CD4-positive, alpha-beta T cell treated with Interleukin-6 for 4 hours (primary cell): ENCODE measurements at places on chromosomes 2 and 18.

DNA sequence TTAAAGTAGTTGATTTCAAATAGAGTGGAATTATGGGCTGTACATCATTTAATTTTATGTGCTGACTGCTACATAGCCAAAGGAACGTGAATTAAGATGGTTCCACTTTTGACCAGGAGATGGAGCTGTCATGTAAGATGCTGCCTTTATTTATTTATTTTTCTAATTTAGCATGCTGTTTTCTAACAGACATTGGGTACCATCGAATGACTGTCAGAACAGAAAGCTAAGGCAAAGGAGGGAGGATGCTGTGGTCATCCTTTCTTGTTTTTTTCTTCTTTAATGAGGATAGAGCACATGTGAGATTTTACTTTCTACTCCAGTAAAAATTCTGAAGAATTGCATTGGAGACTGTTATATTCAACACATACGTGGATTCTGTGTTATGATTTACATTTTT is at the start of gene SCN2A:
Gene SCN2A, plus strand, starts transcription at position 185 of the 400 bp plus-strand sequence. CDS start 56,410 bp downstream, outside the sequence.
- DNase-seq = no peak

DNA sequence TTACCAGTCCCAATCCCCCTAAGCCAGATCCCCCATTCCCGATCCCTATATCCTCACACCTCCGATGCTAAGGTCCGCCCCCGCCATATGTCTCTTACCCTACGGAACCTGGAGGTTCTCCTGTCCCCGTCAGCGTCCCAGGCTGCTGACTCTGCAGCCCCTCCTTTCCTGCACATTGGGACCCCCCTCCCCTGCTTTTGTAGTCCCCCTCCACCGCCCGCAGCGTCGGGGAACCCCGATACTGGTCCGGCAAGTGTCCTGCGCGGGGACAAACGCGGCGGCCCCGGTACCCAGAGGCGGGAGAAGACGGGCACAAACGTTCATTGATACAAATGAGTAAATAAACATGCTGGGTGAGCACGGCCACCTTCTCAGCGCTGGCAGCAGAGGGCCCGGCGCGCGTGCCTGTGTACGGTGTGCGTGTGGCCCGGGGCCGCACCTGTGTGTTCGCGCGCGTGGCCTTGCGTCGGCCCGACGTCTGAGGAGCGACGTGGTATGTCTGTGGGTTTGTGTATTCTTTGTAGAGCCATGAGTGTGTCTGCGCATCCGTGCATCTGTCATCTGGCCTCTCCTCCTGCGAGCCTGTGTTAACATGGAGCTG is 2.0 kb upstream of the CYP26B1 start:
- no peak for DNase-seq

DNA sequence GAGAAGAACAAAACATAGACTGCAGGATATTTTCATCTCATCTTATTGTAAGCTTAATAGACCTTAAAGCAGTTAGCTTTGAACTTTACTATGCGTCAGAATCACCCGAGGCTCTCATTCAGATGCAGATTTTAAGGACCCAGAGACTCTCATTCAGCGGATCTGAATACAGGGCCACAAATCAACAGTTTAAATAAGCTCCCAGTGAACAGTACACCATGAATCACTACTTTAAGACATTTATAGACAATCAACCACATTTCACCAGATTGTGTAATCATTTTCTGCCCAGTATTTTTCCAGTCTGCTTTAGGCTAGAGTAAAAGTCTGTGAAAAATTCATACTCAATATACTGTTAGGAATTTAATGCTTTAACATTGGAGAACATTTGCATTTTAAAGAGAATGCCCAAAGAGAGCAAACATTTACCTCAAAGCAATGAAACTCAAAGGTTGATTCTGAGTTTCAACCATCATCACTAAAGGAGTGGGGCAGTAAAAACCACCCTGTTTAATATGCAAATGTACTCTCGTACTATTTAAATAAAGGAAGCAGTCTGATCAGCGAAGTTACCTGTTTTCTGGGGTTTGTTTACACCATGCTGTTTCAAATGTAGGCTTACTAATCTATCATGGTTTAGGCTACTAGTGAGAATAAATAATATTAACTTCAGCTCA is 11.0 kb upstream of the ALPK2 start:
- no peak for DNase-seq

GRCh38 chr2:164109006-164109405 is 373.2 kb upstream of the FIGN start:
- DNase-seq = no peak

GRCh38 chr2:234873103-234873827 is 78.6 kb upstream of the SH3BP4 start:
- DNase-seq = no peak

GRCh38 chr18:6610466-6610865 is 119.0 kb upstream of the ARHGAP28 start:
- DNase-seq = no peak

DNA sequence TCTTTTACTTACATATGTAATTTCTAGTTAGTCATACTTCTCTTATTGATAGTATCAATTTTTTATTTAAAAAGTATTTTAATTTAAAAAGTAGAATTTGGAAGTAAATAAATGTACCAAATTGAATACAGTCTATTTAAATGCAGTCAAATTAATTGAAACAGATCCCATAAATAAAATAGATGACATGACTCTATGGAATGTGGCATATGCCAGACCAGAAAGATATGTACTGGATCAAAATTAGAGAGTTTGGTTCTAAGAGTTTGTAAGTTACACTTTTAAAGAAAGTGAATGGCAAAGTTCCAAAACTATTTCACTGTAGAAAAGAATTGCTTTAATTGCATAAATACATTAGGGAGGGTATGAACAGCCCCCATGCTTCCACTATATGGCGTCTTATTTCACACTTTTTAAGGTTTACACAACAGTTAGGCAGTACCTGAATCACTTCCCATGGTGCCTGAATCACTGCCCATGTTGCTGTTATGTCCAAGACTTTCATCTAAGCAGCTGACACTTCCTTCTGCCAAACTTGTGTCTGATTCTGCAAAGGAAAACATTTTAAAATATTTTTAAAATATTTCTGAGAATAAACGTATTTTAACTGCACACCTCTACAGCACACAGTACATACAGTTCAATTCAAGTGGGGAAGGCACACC is 25.2 kb downstream of the IFIH1 start:
- DNase-seq = no peak

DNA sequence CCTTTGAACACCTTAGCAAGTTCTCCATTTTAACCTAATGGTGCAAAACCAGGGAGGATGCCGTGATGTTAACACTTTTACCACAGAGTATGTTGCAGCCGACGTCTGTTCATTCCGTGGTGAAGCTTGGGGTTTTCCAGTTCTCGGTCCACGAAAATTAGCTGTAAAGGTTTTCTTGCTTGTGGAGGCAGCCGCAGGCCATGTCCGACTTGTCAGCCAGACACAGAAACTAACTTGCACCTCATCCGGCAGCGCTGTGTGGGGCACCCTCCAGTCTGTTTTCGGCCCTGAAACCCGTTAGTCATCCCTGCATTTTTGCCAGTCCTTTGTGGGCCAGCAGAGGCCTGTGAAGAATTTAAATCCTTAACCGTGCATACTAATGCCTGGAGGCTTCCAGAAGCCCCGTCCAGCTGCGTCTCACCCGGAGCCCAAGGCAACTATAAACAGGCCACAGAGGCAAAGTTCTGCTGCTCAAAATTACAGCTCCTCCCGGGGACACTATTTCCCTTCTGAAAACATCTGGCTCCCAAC is 70.6 kb downstream of the SH3YL1 start:
- peak; percentile 13 for DNase-seq

DNA sequence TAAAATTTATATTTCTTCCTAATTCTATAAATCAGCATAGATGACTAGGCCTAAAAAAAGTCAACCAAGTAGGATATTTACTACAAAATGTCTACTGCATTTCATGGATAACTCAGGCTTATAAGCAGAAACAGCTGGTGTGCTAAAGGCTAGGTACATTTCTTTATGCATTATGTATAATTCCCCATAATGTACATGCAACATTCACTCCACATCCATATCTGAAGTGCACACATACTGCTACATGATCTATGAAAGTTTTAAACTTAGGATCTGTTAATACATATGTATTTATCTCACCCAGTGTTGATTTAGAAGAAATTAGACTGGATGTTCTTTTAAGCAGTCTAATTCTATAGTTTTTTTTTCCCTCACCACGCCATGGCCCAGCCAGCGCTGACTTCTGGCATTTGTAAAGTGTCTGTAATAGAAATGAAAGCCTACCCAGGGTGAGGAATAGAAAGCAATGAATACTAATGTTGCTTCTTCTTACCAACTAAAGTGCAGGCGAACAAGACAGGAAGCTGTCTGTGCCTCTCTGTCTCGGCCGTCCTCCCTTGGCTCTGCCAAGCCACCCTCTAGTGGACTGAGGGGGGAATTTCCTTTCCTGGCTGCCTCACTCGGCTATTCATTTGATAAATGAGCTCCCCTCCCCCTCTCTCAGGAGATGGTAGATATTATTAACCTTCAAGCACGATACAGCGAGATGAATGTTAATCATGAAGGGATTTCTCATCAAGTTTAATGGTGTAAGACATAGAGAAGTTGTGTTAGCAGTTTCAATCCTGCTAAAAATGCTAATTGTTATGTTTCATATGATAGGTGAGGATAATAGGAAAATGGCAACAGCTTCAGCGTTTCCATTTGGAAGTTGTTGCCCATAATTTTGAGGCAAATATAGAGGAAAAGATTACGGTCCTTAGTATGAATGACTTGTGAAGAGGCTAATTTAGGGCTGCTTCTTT is 384.5 kb downstream of the MTX2 start:
- peak; percentile 17 for DNase-seq

DNA sequence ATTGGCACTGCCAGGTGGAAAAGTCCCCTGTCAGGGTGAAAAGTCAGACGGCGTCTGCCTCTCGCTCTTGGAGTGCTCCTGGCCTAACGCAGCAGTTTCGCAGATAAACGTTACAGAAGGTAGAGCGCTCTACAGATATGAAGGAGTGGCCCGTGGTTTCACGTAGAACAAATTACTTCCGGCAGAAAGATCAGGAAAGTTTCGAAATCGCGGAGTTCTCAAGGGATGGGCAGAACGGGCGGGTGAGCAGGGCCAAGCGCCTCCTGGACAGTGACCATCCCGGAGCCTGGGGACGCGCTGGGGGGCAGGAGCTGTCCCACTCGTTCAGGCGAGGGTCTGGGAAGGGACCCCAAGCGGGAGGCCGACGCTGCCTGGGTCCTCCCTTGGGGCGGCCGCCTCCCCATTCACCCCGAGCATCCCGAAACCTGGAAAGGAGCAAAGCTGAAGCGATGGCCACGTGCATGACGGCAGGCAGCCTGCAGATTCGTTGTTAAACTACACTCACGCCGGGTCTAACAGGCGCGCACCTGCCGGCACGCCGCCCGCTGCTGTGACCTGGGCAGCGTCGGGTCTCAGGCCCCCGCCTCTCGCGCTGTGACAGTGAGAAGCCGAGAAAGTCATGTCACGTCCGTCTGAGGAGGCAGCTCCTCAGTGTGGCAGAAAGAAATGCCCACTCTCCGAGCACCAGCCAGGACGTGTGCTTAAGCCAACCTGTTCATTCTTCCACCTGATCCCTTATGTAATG is 122.9 kb upstream of the SALL3 start:
- DNase-seq = no peak

DNA sequence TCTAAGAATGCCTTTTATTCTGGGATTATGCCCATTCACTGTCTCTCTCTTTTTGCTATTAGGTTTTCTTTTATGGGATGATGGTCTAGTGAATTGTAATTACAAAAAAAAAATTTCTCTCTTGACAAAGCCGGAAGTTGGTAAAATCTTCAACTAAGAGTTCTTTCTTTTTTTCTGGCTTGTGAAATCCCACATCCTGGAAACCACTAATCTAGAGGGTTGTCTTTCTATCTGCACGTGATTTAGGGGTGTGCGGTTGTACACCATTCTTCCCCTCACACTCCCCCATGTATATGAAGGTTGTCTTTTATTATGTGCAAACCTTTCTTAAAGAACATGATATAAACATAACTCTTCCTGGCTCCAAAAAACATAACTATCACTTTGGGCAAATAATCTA is 52.0 kb downstream of the GATA6 start:
- DNase-seq = no peak

- DNase-seq = no peak
These were observed 60.9 kb downstream of the ATF2 start for GRCh38 chr2:175107146-175107545.

GRCh38 chr2:513981-514706 is 163.1 kb downstream of the TMEM18 start:
- DNase-seq = no peak

- DNase-seq = no peak
These were observed 921.1 kb downstream of the SOCS6 start for GRCh38 chr18:71209944-71210343.

- no peak for DNase-seq
These were observed 29.0 kb upstream of the TNS1 start for GRCh38 chr2:218031771-218032257.

- no peak for DNase-seq
These were observed 79.1 kb downstream of the TWIST2 start for GRCh38 chr2:238926761-238927611.

- no peak for DNase-seq
These were observed 6.3 kb downstream of the BOK start for GRCh38 chr2:241564596-241565410.

DNA sequence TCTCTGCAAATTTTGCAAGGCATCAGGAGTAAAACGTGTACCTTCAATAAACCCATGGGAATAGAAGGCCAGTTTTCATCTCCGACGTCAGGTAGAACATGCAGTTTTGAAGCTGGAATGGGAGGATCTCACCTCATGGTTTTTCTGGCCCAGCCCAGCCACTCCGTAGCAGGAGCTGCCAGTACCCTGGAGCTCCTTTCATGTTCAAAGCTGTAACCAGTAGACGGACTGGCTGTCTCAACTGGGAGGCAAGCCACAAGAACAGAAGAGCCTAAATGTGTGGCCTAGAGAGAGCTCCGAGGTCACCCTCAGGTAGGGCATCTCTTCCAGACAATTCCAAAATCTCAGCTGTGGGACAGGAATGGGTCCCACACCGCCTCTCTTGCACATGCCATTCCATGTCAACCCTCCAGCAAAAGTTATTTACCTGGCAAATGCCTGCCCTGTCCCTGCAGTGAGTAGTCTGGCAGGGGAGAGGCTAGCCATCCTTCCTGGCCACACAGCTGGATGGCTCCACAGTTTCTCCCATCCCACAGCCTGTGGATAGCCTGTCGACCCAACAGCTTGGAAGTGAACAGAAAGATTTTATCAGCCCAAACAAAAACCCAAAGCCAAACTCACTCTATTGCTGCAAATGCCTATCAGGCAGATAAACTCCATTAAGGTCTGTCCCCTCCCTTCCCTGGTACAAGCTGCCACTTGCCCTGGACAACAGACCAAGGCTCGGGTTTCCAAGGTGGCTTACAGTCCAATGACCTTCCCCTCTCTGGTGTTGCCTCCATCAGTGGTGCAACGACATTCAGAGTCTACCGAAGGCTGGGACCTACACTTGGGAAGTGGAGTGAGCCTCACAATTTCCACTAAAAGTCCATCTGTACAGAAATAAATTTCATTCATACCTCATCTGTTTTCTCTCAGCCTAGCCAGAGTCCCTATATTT is 27.8 kb downstream of the CRACDL start:
- no peak for DNase-seq
